ENCODE measurements at places on chromosomes 5 and 9.

DNA sequence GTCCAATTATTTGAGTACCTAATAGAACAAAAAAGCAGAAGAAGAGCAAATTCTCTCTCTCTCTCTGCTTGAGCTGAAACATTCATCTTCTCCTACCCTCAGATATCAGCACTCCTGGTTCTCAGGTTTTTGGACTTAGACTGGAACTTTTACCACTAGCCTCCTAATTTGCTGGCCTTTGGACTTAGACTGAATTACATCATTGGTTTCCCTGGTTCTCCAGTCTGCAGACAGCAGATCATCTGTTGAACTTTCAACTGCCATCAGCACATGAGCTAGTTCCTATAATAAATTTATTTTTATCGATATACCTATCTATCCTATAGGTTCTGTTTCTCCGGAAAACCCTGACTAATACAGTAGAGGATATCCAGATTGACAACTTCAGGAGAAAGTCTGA, 208.9 kb upstream of the GAS1 start:
- DNase-seq: no peak

DNA sequence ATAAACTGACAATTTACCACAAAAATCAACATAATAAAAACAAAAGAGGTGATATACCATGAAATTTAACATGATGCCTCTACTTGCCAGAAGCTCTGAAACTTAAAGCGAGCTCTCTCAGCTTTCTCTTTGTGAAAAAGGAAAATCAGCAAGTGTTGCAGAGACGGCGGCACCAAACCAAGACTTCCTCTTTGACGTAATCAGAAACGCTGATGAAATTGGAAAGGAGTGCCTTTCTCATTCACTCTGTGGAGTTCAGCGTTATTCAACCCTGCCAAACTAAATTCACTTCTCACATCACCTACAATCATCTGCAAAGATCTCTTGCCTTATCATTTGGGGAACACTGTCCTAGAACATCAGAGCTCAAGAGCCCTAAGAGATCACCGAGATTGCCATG, 32.2 kb downstream of the ANXA6 start:
- no peak for DNase-seq

GRCh38 chr9:135641745-135642144, 2.4 kb upstream of the GLT6D1 start:
- no peak for DNase-seq

DNA sequence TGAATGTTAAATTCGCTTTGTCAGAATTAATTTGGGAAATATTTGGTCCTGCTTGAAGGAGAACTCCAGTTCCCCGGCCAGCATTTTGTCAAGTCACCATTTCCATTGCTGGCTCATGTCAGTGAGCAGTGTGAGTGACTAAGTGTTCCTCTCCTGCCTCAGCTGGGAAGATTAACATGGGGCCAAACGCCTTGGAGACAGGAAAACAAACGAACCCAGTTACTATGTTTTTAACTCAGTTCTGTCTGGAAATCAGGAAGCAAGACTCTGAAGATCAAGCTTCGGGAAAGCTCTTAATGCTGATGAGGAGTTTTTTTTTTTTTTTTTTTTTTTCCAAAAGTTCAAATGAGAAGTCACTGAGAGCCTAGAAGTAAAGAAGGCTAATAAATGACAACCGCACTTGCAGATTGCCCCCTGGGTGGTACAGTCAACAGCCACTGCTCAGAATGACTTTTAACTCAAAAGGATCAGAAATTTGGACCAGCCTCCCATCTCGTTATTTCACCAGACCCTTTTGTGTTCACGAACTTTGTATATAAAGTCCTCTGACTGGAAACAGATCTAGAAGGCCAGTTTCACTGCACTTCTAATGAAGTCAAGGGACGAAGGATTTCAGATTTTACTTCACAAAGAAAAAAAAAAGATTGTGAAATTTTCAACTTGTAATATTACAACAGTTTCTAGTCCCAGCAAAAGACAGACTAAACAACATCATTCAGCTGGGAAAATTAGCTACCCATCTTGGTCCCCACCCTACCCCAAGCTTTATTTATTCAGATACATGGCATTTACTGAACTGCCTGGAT, 121.3 kb downstream of the LHFPL2 start:
- no peak for DNase-seq

Measured in activated CD8-positive, alpha-beta memory T cell treated with anti-CD3 and anti-CD28 coated beads for 48 hours (primary cell).